ENCODE measurements at places on chromosomes 12 and 14.

- no peak for DNase-seq
These were observed 14.7 kb downstream of the RASAL1 start for GRCh38 chr12:113120670-113121370.

GRCh38 chr12:105538880-105539279, 208.4 kb downstream of the C12orf75 start:
- no peak for DNase-seq

DNA sequence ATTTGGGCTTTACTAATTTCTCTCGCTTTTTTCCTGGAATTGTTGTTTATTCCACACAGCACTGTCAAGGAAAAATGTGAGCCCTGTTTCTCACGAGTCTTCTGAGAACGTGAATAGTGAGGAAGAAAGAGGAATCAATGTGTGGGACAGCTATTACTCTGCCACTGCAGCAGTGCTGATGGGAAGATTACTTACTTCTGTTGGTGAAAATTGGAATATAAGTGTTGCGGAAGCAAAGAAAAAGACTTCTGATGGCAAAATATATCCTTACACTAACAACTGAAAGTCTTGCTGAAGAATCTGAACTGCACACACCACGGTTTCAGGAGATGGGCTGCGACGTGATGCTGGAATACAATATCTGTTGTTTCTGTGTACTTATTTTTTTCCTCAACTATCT, 884.2 kb downstream of the AACS start:
- DNase-seq: no peak

GRCh38 chr14:96852823-96853422, 55.7 kb downstream of the VRK1 start:
- DNase-seq: no peak

- peak; percentile 69 for DNase-seq
These were observed 43.0 kb downstream of the EVL start for GRCh38 chr14:100108042-100108825.

DNA sequence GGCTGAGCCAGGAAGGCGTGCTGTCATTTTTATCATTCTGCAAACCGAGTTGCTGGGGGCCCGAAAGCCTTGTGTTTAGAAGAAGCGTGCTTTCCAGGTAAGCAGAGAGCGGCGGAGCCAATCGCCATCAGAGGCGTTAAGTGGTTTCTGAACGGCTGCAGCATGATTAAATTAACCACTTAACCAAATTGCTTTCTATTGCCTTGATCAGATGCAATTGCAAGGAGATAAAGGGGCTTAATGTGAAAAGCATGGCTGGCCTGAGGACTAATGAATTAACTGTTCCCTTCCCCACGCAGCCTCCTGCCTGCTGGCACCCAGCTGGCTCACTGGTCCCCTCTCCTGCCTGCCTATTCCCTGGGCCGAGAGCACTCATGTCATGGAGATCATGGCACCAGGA, 36.6 kb upstream of the CHGA start:
- peak; percentile 24 for DNase-seq

- DNase-seq: no peak
These were observed 68.8 kb downstream of the RERG start for GRCh38 chr12:15152456-15152855.

DNA sequence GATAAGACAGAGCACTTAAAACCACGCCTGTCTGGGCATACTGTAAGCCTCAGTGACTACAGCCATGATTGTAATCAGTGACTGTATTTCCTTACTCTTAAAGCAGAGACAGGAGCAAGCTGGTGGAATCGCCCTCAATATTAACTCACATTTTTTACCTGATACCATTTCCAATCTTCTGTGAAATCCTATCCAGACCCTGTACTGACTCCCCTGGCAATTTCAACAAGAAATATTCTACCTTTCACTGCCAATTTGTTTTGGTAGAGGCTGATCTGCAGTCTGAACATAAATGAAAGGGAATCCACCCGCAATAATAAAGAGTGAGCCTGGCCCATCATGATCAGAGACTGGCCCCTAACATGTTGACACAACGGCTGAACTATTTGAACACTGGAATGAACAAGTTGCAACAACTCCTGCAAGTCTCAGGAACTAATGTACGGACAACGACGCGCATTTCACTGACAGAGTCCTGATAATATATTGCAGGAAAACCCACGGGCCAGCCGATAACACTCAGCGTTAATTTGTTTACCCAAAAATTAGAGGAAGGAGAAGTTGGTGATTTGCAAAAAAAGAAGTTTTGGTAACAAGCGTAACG, 195.5 kb upstream of the BTG1 start:
- no peak for DNase-seq

GRCh38 chr12:122421821-122422729, at the start of gene CLIP1:
Gene CLIP1, minus strand, starts transcription at chr12:122422669. Its CDS starts 42,217 bp downstream, at chr12:122380452.
- DNase-seq: peak; percentile 55

DNA sequence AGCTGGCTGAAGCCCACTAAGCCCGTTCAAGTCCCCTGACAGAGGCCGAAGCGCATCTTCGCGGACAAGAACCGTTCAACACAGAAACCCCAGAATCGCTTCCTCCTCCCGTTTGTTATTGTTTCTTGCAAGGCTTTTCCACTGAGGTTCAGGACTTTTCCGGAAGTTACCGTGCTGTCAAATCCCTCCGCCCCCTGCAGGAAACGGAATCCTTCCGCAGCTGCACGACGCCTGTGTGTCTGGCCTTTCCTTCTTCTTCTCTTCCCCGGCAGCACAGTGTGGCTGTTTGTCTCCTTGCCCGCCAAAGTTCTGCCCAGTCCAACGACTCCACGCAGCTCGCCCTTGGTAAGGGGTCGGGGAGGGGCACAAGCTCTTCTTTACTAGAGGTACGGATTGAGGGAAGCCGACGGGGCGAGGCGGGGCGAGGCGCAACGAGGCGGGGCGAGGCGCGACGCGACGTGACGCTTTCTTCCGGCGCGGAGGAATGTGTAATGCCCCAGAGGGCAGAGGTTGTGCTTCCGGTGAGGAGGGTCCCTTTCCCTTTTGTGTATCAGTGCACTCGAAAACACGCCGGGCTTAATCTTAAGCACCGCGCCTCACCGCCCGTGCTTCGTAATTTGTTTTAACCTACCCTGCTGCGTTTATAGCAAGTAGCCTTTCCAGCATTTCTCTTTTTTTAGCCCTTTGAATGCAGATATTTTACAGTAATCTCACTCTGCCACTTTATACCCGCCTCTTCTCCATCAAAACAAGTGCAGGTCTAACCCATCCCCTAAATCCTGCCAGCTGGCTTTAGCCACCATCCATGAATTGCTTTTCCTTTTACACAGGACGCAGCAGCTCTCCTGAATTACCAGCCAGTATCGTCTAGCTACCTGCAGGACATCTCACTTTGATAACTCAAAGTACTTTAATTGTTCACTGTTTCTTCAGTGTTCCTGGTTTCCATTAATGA, at the start of gene KDM5A:
KDM5A (minus strand) TSS at position 179 of the 955 bp plus-strand sequence. CDS start 229 bp downstream, outside the sequence.
- no peak for DNase-seq

- DNase-seq: no peak
These were observed 115.6 kb downstream of the DIP2B start for GRCh38 chr12:50620109-50620977.

- DNase-seq: no peak
These were observed 105.0 kb downstream of the SNAPC1 start for GRCh38 chr14:61866932-61867920.

- no peak for DNase-seq
These were observed 36.4 kb downstream of the GNS start for GRCh38 chr12:64722835-64723234.

- DNase-seq: no peak
These were observed 40.7 kb downstream of the TPCN1 start for GRCh38 chr12:113261847-113262470.

DNA sequence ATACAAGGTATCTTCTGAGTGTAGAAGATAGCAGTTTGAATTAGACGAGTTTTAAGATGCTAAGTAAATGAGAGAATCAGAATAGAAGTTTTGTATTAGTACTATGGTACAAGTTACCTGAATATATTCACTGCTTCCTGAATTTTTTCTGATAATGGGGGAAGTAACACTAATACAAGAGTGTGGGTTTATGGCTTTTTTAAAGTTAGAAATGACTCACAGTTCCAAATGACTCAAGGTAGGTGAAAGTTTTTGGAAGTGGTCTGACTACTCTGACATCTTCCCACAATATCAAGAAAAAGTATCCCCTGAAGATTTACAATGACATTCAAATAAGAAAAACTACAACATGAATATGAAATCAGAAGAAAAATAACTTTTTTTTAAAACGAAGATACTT, 123.7 kb upstream of the GARIN6 start:
- no peak for DNase-seq

- no peak for DNase-seq
These were observed 12.3 kb downstream of the ABCD4 start for GRCh38 chr14:74290415-74290814.

DNA sequence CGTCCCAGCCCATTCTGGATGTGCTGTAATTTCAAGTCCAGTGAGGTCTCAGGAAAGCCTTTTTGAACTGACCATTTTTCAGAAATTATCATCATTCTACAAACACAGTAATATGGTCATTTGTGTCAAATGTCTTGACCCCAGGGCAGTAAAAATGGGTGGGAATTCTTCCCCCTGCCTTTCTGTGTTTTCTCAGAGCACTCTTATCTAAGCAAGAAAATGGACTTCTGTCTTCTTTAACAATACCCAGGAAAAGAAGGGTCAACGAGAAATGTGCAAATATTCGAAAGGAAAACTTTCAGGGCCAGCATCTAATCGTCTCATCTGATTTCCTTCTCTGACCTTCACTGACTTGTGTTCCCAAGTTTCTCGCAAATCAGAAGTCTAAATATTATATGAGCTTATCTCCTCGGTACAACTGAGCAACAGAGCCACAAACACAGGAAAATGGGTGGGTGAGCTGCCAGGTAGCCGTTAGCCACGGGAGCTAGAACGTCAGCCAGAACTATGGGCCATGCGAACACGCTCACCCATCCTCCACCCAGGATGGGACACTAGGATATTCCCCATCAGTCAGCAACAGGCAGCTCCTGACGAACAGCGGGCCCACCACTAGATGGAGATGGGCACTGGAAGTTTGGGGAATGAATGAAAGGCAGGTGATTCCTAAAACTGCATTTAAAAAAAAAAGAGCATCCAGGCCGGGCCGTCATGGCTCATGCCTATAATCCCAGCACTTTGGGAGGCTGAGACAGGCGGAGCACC, 57.1 kb downstream of the VWF start:
- DNase-seq: no peak

DNA sequence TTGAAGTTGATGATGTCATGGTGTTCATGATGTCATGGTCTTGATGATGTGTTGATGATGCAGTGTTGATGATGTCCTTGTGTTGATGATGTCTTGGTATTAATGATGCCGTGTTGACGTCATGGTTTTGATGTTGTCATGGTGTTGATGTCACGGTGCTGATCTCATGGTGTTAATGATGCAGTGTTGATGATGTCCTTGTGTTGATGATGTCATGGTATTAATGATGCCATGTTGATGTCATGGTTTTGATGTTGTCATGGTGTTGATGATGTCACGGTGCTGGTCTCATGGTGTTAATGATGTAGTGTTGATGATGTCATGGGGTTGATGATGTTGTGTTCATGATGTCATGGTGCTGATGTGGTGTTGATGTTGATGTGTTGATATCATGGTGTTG, 48.0 kb upstream of the RIMBP2 start:
- DNase-seq: no peak

DNA sequence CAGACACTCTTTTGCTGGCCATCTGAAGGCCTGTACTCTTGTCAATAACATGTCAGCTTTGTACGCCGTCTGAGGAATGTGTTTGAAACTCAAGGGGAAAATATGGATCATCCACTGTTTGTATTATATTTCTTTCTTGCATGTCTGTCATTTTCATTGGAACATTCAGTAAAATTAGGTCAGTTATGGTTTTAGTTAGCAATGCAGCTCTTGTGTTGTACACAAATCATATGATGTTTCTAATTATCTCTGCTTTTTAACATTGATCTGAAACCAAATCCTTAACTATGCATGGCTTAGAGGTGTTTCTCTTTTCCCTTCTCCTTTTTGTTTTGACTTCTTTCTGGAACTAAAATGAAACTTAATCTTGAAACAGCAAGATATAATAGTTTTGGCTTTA, 333.6 kb upstream of the PRICKLE1 start:
- DNase-seq: no peak

DNA sequence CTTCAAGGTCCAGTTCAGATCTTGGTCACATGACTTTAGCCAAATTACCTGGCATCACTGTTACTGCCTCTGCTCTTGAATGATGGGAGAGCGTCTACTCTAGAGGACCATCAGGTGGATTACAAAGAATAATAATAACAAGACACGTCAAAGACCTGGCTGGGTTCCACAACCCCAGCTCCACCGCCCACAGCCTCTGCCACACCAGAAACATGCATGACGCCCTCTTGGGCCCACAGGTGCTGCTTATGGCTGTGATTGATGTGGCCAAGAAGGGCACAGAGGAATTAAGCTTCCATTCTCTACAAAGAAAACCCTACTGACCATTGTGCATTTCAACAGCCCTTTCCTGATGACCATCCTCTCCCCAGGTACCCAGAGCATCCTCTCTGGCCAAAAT, 18.2 kb downstream of the SERPINA3 start:
- DNase-seq: no peak

GRCh38 chr14:39807271-39807670, 375.0 kb upstream of the FBXO33 start:
- DNase-seq: no peak

GRCh38 chr12:30138483-30138882, 354.7 kb upstream of the TMTC1 start:
- no peak for DNase-seq

- DNase-seq: no peak
These were observed 16.9 kb upstream of the MYF6 start for GRCh38 chr12:80690513-80690912.

- DNase-seq: peak; percentile 54
These were observed 17.6 kb downstream of the C14orf132 start for GRCh38 chr14:96056509-96057422.

- DNase-seq: no peak
These were observed 37.5 kb upstream of the DAAM1 start for GRCh38 chr14:59150990-59151389.

DNA sequence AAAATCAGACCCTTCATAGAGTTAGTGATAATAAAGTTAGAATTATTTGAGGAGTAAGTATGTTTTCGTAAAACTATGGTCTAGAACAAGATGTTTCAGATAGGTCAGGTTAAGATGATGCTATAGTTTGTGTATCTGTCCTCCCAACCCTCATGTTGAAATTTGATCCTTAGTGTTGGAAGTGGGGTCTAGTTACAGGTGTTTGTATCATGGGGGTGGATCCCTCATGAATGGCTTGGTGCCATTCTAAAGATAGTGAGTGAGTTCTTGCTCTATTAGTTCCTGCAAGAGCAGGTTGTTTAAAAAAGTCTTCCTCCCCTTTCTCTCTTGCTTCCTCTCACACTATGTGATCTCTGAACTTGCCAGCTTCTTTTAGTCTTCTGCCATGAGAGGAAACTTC, 707.3 kb upstream of the FOXG1 start:
- DNase-seq: no peak

- no peak for DNase-seq
These were observed 140.3 kb upstream of the NUDT4 start for GRCh38 chr12:93237235-93237915.

GRCh38 chr12:65454115-65454787, 175.8 kb downstream of the MSRB3 start:
- DNase-seq: no peak

- DNase-seq: no peak
These were observed 34.6 kb upstream of the MIS18BP1 start for GRCh38 chr14:45287610-45288009.

- DNase-seq: no peak
These were observed 2.3 kb downstream of the GLI1 start for GRCh38 chr12:57461917-57462250.

Data from COR-L47 (cell line).